ENCODE measurements at places on chromosomes 11 and 22.

DNA sequence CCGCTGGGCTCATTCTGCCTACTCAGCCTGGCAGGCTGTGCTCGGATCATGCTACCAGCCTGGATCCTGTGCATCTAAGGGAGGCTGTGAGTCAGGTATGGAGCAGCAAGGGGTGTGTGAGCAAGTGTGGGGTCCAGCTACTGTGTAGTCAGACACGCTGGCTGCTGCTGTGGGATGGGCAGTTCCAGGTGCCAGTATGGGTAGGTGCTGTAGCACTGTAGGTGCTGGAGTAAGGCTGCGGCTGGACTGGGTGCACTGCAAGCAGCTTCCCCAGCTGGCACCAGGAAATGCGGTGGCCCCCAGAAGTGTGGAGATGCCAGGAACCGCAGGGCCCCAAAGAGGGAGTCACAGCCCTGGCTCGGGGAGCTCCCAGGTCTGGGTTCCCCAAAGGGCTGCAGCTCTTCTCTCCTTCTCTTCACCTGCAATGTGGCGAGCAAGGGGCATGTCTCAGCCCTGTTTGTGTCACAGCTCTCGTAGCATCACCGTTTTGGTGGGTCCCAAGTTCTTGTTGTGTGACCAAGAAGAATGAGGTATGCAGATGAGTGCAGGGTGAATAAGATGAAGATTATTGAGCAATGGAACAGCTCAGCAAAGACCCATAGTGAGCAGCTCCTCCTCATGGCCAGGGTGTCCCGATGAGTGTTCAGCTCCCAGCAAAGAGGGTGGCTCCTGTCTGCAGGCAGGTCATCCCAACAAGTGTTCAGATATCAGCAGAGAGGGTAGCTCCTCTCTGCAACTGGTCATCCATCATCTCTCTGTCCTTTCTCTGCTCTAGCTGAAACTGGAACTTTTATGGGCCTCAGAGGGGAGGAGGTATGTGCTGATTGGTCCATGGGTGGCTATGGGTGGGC lies 462.9 kb downstream of the TBC1D22A start:
- no peak for DNase-seq

DNA sequence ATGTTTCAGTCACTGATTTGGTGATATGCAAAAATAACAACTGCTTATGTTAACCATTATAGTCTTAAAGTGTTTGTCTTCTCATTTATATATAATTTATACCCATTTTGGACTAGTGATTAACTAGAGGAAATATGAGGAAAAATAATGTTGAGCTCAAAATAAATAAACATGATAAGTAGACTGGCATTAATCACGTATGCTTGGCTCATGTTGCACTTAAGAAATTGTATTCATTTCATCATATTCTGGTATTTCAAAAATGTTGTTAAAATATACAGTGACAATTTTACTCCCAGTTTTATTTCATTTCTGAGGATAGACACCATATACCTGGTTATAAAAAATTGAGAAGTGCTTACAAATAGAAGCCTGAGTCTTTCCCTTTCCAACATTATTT lies 3.8 kb upstream of the OR10D3 start:
- no peak for DNase-seq

DNA sequence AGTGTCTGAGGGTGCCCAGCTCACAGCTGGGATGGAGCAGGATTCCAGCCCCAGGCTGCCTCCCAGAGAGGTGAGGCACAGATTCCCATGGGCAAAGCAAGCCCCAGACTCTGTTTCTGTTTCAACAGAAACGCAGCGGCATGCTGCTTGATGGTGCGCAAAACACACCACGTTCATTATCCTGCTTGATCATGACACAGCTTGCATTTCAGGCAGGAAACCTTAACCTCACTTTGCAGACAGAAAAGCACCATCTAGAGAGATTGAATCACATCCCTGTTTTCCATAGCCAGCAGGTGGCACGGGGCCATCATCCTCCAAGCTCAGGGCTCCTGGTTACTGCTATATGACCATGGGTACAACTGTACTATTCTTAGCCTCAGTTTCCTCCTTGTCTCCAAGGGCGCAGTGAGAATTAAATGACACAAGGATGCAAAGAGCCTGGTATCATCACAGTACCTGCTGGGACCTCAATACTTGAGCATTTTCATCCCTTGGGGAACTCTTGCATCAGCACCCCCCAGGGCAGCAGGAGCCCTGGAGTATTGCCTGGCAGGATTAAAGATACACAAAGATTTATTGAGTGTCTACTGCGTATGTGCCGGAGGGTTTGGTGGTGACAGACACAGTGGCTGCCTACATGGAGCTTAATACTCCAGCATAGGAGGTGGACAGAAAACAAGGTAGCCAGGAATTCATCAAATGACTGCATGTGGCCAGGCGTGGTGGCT lies 110.0 kb downstream of the TP53I11 start:
- no peak for DNase-seq

DNA sequence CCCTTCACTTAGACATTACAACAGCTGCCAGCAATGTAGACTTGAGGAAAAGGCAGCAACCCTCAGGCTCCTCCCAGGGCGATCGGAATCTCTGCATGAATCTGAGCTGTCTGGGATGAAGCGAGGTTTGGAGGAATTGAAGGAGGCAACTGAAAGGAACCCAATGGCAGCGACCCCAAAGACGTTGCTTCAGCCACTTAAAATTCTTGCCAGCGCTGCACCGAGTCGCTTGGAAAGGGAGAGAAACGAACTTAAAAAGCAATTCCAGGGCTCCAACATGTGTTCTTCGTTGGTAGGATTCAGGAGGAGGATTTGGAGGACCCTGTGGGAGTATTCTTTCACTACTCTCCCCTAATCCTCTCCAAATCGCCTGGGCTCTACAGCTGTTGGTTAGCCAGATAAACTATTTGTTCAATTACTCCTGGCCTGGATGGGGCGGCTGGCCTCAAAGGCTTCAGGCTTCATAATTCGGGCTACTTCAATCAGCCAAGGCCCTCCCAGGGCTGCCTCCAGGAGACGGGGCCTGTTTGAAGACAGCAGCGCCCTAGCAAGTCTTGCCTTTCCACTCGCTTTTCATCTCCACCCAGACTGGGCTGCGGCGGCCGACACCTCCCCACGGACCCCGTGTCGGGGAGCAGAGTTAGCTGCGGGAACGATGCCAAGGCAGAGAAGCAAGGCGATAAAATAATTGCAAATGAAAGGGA lies 72.4 kb upstream of the TMEM45B start:
- no peak for DNase-seq

DNA sequence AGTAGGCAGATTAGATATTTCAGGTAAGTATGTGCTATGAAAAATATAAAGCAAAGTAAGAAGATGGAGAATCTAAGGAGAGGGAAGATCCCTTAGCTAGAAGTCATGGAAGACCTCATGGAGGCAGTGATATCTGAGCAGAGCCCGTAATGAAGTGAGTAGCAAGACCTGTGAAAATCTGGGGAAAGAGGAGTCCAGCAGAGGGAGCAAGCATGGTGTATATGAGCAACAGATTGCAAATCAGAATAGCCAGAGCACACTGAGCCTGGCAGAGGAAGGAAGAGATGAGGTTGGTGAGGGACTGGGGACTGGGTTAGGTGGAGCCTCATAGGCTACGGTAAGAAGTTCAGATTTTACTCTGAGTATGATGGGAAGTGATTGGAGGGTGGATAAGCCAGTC lies 9.4 kb downstream of the LHFPL7 start:
- DNase-seq: no peak

DNA sequence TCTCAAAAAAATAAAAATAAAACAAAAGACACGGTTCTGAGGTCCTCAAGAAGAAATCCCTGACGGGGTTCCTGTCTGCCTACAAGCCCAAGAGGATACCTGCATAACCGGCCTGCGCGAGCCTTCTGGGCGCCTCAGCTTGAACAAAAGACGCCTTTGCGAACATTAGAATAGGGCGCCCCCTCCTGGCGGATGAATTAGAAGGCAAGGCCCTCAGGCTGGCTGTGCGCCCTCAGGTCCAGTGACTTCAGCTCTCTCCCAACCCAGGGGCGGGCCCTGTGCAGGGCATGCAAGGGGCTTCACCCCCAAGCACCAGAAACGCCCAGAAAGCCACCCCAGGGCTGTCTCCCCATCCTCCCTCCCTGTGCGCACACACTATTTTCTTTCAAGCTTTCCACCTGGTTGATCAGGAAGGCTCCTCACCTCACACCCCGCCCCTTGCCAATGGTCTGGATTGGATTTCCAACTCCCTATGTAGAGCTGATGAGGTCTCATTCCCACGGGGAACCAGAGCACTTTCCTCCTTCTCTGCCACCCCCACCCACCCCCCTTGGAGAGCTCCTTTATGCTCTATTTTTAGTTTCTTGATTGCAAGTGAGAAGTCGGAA lies 273.3 kb downstream of the BUD13 start:
- peak; percentile 2 for DNase-seq

GRCh38 chr22:39699631-39700360 lies 129.2 kb downstream of the CACNA1I start:
- no peak for DNase-seq

DNA sequence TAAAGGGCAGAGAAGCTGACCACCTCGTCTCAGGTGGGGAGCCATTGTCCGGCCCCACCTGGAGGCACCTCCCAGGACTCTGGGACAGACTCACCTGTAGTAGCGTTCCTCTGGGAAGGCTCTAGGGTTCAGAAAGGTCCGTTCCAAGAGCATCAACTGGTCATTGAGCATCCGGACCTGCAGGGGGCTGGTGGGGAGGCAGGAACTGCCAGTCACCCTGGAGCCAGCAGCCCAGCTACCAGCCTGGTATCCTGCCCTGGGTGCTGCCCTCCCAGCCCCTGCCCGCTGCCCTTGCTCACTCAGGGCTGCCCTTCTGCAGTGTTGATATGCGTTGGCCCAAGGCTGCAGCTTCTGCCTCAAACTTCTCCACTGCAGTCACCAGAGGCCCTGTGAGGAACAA lies 4.7 kb downstream of the SAC3D1 start:
- no peak for DNase-seq

- DNase-seq: no peak
Measured at GRCh38 chr11:57648801-57649735, 644 bp downstream of the YPEL4 start.

DNA sequence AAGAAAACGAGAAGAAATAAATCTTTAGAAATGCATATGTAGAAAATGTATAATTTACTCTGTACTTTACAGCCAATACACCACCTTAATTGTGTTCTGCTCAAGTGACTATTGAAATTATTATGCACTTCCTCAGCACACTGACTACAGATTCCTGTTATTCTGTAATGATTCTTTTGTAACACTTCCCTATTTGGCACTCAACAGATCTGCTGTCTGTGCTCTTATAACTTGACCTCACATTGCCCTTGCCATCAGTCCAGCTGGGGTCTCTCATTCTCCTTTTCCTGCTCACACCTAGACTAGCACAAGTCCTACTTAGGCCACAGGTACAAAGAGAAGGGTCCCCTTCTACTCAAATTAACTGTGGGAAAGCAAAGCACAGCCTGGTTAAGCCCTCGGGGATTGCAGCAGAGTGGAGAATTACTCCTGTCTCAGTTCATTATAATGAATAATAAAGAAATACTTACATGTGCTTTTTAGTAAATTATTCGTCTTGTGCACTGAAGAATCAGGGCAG lies 860.4 kb downstream of the OPCML start:
- no peak for DNase-seq

- DNase-seq: no peak
Measured at GRCh38 chr11:32388871-32389770, 46.2 kb downstream of the WT1 start.

- no peak for DNase-seq
Measured at GRCh38 chr11:11036185-11036847, 178.5 kb upstream of the ZBED5 start.

DNA sequence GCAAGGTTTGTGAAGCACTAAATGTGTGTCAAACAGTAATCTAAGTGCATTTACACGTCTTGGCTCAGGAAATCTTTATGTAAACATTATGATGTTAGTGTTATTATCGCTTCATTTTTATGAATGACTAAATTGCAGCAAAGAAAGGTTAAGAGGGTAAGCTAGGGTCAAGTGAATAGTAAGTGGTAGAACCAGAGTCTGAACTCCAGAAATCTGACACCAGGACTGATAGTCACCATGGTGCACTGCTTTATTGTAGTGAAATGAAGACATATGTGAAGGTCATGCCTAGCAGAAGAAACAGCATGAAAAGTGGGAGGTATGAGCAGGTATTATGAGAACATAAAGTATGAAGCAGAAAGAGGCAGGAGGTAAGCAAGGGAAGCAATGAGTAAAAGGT lies 368.7 kb upstream of the TENM4 start:
- DNase-seq: no peak

DNA sequence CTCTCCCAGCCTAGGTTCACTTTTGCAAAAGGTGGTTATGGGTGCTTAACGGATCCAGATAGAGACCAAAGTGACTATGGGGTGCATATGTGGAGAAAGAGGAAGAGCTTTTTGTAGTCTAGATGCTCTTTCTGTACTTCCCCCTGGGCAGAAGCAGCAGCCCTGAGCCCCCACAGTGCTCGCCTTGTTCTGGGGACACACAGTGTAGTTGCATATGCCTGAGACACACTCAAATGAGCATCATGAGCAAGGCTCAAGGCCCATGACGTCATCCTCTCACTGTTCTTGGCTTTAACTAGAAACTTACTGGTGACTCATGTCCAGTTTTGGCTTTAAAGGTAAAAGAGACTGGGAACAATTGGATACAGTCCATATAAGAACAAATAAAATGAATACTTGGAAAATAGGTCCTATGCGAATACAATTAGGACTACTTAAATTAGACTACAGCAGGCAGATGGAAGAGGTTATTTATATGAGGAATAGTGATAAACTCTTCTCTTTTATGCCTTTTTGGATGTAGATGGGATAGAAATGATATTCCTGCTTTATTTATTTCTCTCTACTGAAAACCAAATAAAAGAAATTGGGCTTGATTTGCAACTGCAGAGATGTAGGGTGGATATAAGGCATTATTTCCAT lies 20.1 kb upstream of the PEX26 start:
- DNase-seq: no peak

- DNase-seq: no peak
Measured at GRCh38 chr11:57942808-57943207, 80.9 kb upstream of the OR9Q1 start.

DNA sequence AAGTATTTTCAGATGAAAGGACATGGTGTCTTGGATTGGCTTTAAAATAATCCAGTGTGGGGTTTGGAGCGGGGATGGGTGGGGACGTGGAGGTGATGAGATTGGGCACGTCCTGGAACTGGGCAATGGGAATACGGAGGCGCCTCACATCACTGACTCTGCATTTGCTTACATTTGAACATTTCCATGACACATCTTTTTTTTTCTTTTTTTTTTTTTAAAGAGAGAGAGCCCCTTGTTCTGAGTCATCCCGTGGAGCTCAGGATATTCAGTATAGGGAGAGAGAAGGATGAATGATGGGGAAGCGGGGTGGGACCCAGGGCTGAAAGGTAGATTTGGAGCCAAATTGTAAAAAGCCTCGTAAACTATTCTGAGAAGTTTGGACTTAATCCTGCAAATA lies 142.7 kb downstream of the FBXO7 start:
- DNase-seq: no peak

GRCh38 chr11:32830796-32831195 lies 1.1 kb downstream of the PRRG4 start:
- DNase-seq: no peak

- no peak for DNase-seq
Measured at GRCh38 chr22:31259798-31260473, 32.4 kb downstream of the PIK3IP1 start.

Measured in CD4-positive, alpha-beta T cell treated with Interleukin-10 for 1 hour (primary cell).